ENCODE measurements at places on chromosomes 6 and 20.

DNA sequence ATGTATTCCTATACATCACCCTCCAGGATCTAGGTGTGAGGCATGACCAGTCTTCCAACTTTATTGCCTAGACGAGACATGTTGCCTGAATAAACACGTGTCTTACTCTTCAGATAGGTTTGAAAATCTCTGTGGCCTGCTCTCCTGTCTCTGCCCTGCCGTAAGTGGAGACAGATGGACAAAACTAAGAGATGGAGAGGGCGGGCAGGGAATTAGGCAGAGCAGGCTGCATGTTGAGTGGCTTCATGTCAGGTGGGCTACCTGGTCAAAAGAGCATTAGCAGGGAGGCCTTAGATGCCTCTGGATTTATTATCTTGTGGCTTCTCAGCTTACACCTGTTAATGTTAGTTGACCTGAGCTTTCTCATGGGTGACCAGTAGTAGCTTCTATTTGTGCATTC lies 59.0 kb upstream of the TULP4 start:
- no peak for DNase-seq

DNA sequence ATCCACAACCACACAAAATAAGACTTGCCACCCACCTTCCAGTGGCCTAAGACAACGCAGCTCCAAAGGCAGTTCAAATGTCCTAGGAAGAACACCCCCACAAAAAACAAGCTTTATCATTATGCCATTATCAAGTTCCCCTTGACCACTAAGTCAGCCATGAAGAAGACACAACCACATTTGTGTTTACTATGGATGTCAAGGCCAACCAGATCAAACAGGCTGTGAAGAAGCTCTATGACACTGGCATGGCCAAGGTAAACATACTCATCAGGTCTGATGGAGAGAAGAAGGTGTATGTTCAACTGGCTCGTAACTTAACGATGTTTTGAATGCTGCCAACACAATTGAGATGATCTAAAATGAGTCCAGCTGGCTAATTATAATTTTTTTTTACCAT lies 26.1 kb downstream of the SEC63 start:
- DNase-seq = no peak

GRCh38 chr6:158387036-158387435 lies 74.8 kb downstream of the TULP4 start:
- no peak for DNase-seq

GRCh38 chr20:25257756-25258475 lies 10.0 kb downstream of the PYGB start:
- no peak for DNase-seq

- peak; percentile 45 for DNase-seq
Measured at GRCh38 chr6:144334150-144334708, 49.1 kb downstream of the UTRN start.

- peak; percentile 43 for DNase-seq
Measured at GRCh38 chr20:63969838-63970713, at the start of gene ZNF512B. Gene ZNF512B, minus strand, starts transcription at chr20:63969930. Its CDS starts 1,980 bp downstream, at chr20:63967950.

GRCh38 chr6:131112249-131112648 lies 23.0 kb upstream of the AKAP7 start:
- DNase-seq = no peak

- no peak for DNase-seq
Measured at GRCh38 chr20:56422824-56423189, 10.7 kb downstream of the CASS4 start.

DNA sequence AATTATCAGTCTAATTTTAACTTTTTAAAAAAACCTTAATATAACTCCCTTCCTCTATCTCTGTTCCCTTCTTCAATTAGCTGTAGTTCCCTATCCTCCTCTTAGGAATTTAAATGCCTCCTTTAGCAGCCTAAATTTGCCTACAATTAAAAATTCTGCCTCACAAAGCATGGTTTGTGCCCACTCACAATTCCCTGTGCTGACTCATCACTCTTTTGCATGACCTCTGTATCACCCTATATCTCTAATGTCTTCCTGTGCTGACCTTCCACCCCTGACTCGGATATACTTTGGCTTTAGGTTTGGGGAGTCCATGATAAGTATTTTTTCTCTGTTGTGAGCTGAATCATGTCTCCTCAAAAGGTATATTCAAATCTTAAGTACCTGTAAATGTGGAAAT lies 253.6 kb downstream of the RNF144B start:
- DNase-seq = no peak

GRCh38 chr6:117505311-117505710 lies 22.8 kb downstream of the DCBLD1 start:
- DNase-seq = peak; percentile 42

DNA sequence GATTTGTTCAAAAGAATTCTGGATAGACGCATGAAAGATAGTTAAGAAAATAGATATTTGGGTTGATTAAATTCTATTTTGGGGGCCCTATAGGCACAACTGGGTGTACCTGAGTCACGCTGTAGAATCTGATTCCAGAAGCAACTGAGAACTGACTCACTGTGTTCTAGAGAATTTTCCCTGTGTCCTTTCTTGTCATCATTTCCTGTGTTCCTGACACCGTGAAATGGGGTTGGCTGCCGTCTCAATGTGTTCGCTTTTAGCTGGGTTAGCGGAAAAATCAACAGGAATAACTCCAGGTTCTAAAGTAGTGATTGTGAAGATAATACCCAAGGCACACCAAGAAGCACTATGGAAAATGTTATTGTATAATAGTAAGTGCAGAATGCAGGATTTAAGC lies 5.0 kb downstream of the GCNT2 start:
- no peak for DNase-seq

DNA sequence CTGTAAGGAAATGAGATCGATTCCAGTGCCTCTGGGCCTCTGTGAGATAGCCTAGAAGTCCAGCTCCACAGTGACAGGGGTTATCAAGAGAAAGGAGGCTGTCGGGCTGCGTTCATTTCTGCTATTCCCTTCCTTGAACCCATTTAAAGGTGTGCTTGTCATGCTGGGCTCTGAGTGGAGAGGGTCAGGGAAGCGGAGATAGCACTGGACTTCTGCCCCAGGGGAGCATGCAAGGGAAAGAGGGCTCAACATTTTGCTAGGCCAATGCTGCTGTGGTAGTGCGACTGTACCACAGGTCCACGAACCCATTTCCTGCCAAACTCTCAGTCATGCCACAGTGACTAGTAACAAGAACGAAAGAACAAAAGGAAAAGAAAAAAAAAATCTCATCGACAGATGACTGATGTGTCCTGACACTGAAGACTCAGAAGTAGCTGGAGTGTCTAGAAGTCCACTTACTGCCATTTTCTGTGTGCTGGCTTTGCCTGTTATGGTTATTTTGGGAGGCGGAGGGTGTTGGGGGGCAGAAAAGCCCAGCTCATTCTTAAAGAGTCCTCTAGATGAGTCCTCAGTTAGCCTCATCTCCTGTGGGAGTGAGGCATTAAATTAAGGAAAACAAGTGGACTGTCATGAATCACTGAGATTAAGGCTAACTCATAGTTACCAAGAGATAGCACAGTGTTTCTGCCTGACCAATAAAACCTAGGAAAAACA lies 8.1 kb downstream of the NEDD9 start:
- no peak for DNase-seq

DNA sequence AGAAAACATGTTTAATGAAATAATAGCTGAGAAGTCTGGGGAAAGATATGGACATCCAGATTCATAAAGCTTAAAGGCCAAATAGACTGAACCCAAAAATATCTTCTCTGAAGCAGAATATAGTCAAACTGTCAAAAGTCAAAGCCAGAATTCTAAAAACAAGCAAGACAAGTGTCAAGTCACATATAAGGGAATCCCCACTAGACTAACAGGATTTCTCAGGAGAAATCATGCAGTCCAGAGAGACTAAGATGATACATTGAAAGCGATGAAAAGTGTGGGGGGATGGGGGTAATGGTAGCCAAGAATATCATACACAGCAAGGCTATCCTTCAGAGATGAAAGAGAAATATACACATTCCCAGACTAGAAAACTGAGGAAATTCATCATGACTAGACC lies 112.4 kb upstream of the RUNX2 start:
- DNase-seq = no peak

DNA sequence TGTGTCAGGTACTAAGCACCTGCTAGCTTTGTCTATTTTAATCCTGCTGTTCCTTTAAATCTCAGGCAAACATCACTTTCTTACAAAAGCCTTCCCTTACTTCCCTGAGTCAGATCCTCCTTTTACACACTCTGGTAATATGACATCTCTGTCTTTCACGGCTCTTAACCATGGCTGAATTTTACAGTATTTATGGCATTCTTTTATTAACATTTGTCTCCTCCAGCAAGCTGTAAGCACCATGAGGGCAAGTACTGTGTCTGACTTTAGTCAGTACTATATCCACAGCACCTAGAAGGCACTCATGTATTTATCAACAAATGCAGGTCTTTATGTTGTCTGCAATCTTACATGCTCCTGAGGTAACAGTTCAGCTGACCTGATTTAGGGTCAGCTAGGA lies 33.7 kb upstream of the HBS1L start:
- peak; percentile 26 for DNase-seq

- no peak for DNase-seq
Measured at GRCh38 chr6:85406641-85407075, 43.2 kb upstream of the NT5E start.

- DNase-seq = no peak
Measured at GRCh38 chr6:161169035-161169434, 104.8 kb downstream of the AGPAT4 start.

DNA sequence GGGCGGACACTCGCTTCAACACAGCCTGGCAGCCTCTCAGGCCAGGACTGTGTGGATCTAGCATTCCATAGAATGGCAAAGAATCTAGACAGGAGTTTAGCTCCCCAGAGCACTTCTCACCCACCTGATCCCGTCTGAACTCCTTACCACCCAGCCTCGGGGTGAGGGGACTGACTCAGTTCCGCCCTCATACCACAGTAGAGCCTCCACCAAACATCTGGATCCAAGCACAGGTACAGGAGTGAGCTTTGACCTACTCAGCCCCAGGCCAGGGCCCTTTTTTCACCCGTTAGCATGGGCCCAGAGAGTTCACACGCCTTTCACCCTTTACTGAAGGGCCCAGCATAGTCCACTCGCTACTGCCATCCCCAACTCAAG lies 715 bp downstream of the PSMF1 start:
- DNase-seq = no peak

DNA sequence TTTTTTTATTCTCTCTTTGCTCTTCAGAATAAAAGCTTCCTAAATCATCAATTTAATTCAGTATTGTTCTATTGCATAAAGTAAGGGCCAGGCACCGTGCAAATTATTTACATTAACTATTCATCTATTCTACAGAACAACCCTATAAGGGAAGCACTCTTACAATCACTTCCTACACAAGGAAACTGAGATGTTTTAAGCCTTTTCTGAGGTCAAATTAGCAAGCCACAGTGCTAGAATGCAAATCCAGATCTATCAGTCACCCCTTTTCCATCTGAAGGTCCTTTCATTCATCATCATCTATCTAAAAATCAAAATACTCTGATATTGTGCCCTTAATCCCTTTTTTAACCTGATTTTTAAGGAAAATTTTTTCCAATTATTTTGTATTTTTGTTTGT lies 31.2 kb downstream of the FRK start:
- DNase-seq = no peak

- no peak for DNase-seq
Measured at GRCh38 chr20:39258253-39258652, 296.1 kb downstream of the DHX35 start.

DNA sequence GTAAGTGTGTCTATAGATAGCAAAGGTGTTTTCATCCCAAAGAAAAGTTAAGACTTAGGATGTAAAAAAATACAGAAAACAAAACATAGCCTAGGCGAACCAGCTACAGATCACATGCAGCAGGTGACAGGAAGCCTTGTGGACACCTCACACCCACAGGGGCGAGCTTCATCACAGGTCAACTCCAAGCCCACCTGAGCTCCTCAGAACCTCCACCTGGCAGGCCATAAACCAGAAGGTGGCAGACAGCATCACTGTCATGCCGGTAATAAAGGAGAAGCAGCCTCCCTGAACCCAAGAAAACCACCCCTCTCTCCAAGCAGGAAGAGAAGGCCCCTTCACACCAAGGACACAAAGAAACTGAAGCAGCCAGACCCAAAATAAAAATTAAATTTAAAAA lies 1.0 kb downstream of the RALGAPA2 start:
- DNase-seq = no peak

GRCh38 chr6:141677598-141678211 lies 455.0 kb upstream of the GJE1 start:
- peak; percentile 6 for DNase-seq

DNA sequence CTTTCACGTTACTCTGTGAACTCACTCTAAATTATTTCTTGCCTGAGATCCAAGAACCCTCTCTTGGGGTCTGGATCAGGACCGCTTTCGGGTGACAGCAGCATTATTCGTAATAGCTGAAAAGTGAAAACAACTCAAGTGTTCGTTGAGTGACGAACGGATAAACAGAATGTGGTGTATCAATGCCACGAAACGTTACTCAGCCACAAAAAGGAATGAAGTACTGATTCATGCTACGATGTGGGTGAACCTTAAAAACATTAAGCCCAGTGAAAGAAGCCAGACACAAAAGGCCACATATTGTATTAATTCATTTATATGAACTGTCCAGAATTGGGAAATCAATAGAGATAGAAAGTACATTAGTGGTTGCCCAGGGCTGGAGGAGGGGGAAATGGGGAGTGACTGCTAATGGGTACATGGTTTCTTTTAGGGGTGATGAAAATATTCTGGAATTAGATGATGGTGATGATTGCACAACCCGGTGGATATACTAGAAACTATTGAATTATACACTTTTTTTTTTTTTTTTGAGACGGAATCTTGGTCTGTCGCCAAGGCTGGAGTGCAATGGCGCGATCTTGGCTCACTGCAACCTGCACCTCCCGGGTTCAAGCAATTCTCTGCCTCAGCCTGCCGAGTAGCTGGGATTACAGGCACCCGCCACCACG lies 8.4 kb downstream of the PTGIS start:
- DNase-seq = no peak

GRCh38 chr6:169162752-169163407 lies 90.8 kb downstream of the THBS2 start:
- peak; percentile 85 for DNase-seq

DNA sequence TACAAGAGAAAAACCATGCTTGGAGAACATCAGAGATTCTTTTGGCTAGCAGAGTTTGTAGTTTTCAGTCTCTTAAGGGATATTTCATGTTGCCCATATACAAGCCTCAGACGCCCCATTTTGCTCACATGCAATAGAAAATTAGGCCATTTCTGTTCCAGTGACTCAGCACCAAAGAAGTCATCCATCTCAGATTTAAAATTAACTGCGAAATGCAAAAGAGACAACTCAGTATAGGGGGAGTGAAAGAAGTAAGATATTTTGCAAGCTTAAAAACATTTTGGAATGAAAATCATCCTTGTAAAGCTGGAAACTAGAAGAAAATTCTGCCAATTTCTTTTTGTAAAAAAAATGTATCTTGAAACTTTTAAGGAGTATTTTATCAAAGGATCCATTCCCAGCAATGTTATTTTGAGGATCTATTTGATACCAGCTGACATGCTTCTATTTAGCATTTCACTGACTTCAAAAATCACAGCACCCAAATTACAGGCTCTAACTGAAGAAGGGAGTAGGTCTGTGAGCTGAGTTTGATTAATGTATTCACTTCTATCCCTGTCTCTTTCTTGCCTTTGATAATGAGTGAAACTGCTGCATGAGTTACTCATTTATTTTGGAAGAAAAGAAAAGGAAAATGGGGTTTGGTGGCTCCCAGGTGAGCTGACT lies 223.7 kb upstream of the SULF2 start:
- DNase-seq = no peak

GRCh38 chr6:72950114-72950860 lies 275.0 kb downstream of the KHDC1L start:
- peak; percentile 24 for DNase-seq

GRCh38 chr20:50308513-50309279 lies 118.1 kb downstream of the CEBPB start:
- peak; percentile 98 for DNase-seq

GRCh38 chr6:90420500-90420899 lies 123.9 kb upstream of the BACH2 start:
- DNase-seq = no peak

- DNase-seq = no peak
Measured at GRCh38 chr6:142725024-142725770, 219.8 kb downstream of the HIVEP2 start.
